ENCODE measurements at places on chromosomes 4 and X. TPM values are rescaled to one million over a fixed set of nuclear protein-coding genes. Genes with fewer than 3 reads are reported as not detected.

- H3K4me1 ChIP-seq, result no peaks in the 10 kb centered on the region
- no peaks in the 10 kb centered on the region for H3K27me3 ChIP-seq
- H3K36me3 ChIP-seq, result no peaks in the 10 kb centered on the region
Observed at GRCh38 chr4:3420606-3420955, 21.2 kb upstream of the HGFAC start.

- H3K27ac ChIP-seq, result no peak overlapping the region
- H3K36me3 ChIP-seq, result no peaks in the 10 kb centered on the region
- no peak for DNase-seq
- no peaks in the 10 kb centered on the region for H3K27me3 ChIP-seq
- no peaks in the 10 kb centered on the region for H3K4me1 ChIP-seq
- no peak overlapping the region for H3K4me3 ChIP-seq
Observed at GRCh38 chr4:19146038-19146437, 1105.7 kb upstream of the SLIT2 start.

TRIM61 gene
- total RNA-seq, result 1.7 TPM

S100G gene
- total RNA-seq, result not detected

DHRSX gene
- 30.3 TPM for total RNA-seq

DNA sequence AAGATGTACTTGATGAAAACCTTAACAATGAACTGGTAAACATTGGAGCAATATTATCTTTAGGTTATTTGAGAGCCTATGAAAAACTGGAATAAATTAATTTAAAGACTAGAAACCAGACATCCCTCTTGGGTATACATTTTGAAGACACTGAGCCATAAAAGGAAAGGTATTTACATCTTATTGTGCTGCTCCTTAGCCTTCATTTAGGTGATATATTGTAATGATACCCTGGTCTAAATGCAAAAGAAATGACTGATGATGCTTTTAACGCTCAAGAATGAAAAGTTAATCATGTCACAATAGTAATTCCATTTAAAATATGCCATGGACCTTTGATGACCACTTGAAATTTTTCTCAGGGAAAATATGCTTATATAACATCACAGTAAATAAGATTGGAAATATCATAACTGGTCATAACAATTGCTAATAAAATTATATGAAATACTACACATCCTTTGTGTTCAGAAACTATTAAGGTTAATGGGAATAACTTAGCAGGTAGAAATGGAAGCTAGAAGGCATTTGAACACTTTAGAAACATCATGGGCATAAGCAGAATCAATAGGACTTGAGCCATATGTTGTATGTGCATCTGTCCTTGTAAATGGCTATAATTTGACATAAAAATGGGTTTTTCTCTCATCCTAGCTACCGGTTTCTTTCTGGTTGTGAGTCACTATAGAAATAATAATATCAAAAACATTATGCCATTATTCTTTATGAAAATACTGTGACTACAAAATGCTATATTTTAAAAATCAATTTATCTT is 979.7 kb downstream of the RAPGEF2 start:
- no peak for DNase-seq
- no peak overlapping the region for H3K4me3 ChIP-seq
- H3K27me3 ChIP-seq, result no peaks in the 10 kb centered on the region
- H3K36me3 ChIP-seq, result no peaks in the 10 kb centered on the region

ADGRL3 gene
- total RNA-seq, result 7.9 TPM

DNA sequence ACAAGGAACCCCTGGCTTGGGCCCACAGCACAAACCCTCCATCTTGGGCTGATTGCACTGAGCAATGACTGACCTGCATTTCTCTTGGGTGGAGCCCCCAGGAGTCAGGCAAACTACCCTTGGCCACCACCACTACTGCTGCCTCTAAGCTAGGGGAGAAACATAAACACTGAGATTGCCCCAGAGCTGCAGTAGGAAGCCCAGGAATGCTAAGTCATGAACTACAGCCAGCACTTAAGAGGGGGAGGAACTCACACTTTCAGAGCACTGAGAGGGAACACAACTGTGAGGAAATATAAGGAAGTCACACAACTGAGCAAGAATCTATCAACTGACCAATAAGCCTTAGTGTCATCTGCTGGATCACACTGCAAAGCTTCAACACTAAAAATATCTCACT is 111.6 kb upstream of the PPP3CA start:
- no peak overlapping the region for H3K27ac ChIP-seq
- H3K4me1 ChIP-seq, result no peaks in the 10 kb centered on the region
- no peaks in the 10 kb centered on the region for H3K27me3 ChIP-seq
- H3K4me3 ChIP-seq, result no peak overlapping the region
- H3K36me3 ChIP-seq, result no peaks in the 10 kb centered on the region

DNA sequence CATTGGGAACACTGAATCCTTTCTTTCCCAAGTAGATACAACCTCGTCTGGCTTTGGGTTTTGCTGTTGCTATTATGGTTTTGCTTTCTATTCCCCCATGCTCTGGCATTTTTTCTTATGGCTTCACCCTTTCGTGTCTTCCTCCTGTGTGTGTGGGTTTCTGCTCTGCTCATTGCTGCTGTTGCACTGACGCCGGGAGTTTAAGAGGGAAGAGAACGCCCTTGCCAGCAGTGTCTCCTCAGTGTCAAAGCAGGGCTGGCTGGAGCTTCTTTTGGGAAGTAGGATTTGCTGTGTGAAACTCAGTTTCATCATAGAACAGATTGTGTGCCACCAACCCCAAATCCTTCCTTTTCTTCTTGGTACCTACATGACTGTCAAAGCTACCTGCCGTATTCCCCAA is 63.7 kb downstream of the CLDN22 start:
- no peaks in the 10 kb centered on the region for H3K36me3 ChIP-seq
- H3K4me3 ChIP-seq, result no peak overlapping the region

DNA sequence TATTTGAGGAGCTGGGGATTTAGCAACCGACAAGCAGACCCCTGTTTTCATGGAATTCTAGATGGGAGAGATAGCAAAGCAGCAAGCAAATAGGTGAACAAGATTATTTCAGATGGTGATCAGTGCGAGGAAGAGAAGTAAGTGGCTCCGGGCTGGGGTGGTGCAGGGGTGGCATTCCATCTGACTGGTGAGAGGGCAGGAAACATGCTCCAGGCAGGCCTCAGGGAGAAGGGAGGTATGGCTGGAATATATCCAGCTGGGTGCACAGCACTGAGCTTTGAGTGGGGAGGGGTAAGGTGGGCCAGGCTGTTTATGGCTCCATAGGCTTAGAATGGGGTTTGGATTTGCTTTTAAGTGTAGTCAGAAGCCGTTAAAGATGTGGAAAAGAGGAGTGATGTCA is 21.2 kb downstream of the PTTG2 start:
- peaks cover 26% of the 10 kb centered on the region for H3K4me1 ChIP-seq
- H3K4me3 ChIP-seq, result no peak overlapping the region
- no peak for DNase-seq
- H3K27ac ChIP-seq, result no peak overlapping the region
- H3K36me3 ChIP-seq, result no peaks in the 10 kb centered on the region
- H3K27me3 ChIP-seq, result no peaks in the 10 kb centered on the region

- no peaks in the 10 kb centered on the region for H3K36me3 ChIP-seq
- no peak overlapping the region for H3K4me3 ChIP-seq
- no peak overlapping the region for H3K27ac ChIP-seq
- DNase-seq, result no peak
- no peaks in the 10 kb centered on the region for H3K4me1 ChIP-seq
Observed at GRCh38 chr4:163878336-163879121, 384.0 kb downstream of the TMA16 start.

PDLIM3 gene
- total RNA-seq, result 300 TPM

DNA sequence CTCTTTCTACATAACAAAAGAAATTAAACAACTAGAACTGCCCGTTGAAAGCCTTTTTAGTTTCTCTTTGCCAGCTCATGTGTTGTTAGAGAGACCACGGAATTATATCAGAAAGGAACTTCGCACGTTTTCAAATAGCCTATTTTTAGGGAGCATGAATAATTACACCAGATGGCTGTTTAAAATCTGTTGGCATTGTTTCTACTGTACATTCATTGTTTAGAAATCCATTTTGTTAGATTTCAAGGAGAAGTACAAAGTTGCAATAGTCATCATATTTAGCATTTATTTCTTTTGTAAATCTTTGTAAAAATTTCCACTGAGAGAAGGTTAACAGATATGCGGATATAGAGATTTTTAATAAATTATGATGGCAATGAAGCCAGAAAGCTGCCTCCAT is 403.0 kb upstream of the HS3ST1 start:
- H3K27me3 ChIP-seq, result no peaks in the 10 kb centered on the region
- no peaks in the 10 kb centered on the region for H3K36me3 ChIP-seq
- no peak overlapping the region for H3K27ac ChIP-seq
- H3K4me1 ChIP-seq, result no peaks in the 10 kb centered on the region

- no peak for DNase-seq
- no peaks in the 10 kb centered on the region for H3K36me3 ChIP-seq
- no peaks in the 10 kb centered on the region for H3K4me1 ChIP-seq
- no peak overlapping the region for H3K27ac ChIP-seq
- H3K4me3 ChIP-seq, result no peak overlapping the region
- H3K27me3 ChIP-seq, result no peaks in the 10 kb centered on the region
Observed at GRCh38 chr4:164485136-164485535, 268.8 kb upstream of the SMIM31 start.
